GM12878 (cell line): ENCODE measurements at places on chromosomes 2 and 18.

DNA sequence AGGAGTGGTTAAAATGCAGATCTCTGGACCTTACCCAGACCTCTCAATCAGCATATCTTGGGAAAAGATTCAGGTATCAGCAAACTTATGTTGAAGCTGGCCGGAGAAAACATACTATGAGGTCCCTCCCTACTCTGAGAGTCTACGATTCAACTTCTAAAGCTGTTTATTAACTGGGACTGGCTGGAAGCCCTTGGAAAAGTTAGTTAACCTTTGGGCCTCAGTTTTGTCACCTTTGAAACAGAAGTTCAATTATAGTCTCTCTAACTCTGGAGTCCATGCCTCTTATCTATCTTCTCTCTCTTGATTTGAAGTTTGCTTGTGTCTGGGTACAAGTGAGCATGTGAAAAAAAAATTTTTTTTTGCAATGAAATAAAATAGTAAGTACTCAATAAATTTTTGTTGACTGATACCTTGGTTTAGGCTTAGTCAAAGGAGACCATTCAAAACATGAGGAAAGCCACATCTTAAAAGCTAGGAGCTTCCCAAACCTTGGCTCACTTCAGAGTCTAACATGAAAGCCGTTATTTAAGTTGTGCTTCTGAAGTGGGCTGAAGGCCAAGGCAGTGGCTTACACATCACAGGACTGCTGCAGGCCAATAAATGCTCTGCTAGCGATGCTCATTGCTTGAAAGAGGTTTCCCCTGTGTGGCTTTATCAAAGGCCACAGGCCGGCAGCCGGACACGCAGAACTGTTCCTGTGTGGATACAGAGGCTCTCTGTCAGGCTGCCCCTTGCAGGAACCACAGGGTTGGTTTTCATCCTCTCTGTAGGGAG is 110.6 kb upstream of the FAM136A start:
- DNase-seq, result no peak

DNA sequence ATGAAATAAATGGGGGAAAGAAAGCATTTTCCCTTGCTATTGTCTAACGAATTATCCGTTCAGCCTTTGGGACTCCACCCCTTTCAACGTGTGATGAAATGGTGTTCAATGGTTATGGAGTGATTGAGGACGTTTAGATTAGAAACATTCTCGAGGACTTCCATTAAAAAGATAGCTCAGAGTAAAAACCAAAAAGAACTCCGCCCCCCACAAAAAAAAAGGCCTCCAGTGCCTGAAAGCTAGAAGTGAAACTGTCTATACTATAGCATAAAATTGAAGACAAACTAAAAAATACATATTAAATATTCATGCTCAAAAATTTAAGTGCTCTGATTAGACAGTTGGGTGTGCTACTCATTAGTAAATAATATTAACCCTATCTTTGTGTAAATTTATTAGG is 3.0 kb upstream of the ZNF516 start:
- DNase-seq, result no peak

- no peak for DNase-seq
Observed at GRCh38 chr18:5463390-5463789, 80.4 kb downstream of the EPB41L3 start.

GRCh38 chr2:80028584-80028983 is 276.0 kb downstream of the LRRTM1 start:
- DNase-seq, result no peak

- DNase-seq, result no peak
Observed at GRCh38 chr2:203804764-203805485, 62.6 kb upstream of the CTLA4 start.

DNA sequence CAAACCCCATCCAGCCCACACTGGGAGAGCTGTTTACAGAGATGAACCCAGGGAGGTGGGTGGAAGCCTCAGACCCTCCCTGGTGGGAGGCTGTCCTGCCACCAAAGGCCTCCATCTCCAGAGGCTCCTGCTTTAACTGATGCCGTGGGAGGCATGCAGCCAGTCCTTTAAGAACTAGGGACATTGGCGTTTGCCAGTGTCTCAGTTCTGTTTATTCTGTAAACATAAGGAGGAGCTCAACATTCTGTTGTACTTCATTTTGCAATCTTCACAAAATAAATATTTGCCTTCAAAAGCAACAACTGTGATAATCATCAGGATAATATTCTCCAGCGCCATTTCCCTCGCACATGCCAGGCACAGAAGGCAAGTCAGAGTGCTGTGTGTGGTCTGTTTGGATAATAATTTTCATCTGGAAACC is 6.8 kb downstream of the EDAR start:
- no peak for DNase-seq

DNA sequence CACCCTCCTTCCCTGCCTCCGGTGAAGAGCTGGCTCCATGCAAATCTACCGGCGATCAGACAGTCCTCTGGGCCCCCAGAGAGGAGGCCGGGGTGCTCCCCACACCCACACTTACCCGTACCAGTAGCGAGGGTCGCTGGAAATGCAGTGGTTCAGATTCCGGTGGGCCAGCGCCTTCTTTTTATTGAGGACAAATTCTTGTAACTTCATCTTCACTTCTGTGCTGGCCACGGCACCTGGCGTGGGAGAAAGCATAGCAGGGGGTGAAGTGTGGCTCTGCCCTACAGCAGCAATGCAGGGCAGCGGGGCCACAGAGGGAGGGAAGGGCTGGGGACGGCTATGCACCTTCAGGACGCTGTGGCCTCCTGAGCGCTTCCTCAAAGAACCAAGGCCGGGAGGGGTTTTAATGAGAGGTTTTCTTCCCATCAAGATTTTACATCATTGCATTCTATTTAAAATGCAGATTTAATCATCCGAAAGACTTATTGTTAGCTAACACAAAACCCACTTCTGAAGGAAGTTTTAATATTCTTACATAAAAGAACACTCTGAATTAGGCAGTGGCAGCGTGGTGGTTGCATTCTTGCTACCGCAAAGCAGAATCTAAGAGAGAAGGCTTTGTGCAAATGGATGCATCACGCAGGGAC is 237.0 kb downstream of the HDAC4 start:
- DNase-seq, result no peak

DNA sequence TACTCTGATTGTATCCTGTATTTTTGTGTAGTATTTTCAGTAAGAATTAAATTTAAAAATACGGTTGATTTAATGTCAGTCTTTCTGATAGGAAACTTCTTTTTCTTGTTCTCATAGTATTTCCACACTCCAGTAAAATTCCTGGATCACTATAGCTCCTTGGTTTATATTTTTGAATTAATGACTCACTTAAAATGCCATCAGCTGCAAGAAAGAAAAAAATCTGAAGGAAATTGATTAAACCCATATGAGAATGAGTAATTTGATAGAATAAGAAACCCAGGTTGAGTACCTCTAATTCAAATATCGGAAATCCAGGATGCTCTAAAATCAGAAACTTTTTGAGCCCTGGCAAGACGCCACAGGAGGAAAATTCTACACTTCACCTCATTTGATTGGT is 186.8 kb upstream of the RND3 start:
- DNase-seq, result no peak

- DNase-seq, result no peak
Observed at GRCh38 chr2:20551945-20552328, 99.0 kb downstream of the HS1BP3 start.

GRCh38 chr18:67379981-67380380 is 136.5 kb downstream of the DSEL start:
- no peak for DNase-seq

GRCh38 chr2:162324953-162325352 is 6.5 kb upstream of the IFIH1 start:
- no peak for DNase-seq

DNA sequence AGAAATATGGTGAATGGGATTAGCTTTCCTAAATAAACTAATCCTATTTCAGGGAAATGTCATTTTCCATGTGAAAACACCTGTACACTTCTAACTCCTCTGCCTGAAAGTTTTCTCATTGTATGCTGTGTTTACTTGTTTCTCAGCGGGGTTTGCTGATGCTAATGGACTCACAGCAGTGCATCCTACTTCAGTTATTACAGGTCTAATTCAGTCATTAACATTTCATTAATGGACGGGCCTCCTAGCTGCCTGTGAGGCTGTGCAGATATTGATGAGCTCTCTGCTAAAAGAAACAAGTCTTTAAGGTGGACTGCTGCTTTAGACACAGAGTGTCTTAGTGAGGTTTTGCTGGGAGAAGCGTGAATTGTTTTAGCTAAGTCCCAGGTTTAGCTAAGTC is 1342.0 kb upstream of the ZEB2 start:
- DNase-seq, result no peak

DNA sequence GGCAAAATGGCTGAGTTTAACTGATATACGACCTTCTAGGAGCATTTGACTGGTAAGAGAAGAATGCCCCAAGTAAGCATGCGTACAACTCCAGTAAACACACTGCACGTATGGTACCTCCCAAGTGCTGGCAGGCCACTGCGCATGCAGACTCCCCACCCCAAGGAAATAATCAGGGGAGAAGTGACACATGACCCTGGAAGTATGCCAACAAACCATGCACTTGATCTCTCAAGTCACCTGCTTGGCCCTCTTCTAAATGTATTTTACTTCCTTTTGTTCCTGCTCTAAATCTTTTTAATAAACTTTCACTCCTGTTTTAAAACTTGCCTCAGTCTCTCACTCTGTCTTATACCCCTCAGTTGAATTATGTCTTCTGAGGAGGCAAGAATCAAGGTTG is 129.8 kb upstream of the COL5A2 start:
- no peak for DNase-seq

DNA sequence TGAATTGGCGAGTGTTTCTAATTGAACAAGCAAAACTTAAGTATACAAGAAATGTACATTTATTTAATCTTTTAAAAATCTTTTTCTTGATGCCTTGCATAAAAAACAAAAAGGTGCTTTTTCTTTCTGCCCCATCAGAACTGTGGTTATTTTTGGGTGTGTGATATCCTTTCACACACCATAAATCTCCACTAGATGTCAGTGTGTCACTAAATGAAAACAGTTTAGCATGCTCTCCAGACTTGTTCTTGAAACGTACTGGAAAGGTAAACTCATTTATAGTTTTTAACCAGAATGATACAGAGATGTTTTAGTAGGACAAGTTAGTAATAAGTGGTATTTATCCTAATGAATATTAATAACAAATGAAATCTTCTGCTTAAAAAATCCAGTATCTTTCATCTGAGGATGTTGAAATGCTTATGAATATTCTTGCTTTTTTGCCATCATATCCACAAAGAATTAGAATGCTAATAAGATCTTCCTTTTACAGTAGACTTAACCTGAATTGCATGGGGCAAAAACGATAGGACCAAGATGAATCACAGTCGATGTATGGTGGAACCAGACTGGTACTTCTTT is 96.8 kb downstream of the UBE2E3 start:
- peak; percentile 16 for DNase-seq

GRCh38 chr2:207285473-207285815 is 119.7 kb upstream of the KLF7 start:
- DNase-seq, result no peak

DNA sequence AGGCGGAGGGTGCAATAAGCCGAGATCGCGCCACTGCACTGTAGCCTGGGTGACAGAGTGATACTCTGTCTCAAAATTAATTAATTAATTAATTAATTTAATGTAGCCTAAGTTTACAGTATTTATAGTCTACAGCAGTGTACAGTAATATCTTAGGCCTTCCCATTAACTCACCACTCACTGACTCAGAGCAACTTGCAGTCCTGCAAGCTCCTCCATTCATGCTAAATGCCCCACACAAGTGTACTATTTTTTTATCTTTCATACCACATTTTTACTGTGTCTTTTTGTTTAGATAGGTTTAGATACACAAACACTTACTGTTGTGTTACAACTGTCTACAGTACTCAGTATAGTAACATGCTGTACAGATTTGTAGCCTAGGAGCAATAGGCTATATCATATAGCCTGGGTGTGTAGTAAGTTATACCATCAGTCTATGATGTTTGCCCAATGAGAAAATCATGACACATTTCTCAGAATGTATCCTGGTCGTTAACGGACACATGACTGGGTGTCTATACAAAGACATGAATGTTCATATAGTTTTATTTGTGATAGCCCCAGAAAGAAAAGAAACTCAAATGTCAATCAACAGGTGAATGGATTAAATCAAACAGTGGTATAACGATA is 15.8 kb upstream of the RNU2-63P start:
- no peak for DNase-seq

DNA sequence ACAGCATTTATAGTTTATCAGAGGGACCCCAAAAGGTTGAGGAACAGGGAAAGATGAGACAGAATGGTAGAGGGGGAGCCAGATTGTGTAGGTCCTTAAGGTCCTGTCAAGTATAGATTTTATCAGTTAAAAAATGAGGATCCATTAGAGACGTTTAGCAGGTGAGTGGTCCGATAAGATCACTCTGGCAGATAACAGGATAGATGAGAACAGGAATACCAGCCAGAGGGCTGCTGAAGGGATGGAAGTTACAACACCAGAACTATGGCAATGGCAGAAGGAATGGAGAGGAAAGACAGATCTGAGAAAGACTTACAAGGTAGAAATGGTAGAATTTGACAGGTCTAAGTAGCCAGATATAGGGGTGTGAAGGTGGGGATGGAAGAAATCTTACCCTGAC is 141.7 kb downstream of the CDH20 start:
- DNase-seq, result no peak

GRCh38 chr2:101704046-101704466 is 6.5 kb downstream of the MAP4K4 start:
- DNase-seq, result no peak

DNA sequence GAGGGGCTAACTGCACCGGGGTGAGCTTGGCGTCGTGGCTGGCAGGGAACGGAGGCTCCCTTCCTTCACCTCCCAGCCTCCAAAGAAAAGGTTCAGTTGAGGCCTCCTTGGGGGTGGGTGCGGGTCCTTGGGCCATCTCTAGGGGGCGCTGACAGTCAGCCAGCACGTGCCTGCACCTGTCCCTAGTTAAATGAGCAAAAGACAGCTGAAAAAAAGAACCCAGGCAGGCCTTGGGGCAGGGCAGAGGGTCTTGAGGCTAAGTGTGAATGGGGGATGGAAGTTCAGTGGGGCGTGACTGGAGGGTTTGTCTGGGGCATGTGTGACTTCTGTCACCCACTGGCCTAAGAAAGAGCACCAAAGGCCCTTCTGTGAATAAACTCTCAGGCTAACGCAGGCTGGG is 56.4 kb downstream of the ZFP36L2 start:
- no peak for DNase-seq

GRCh38 chr2:154914561-154914960 is 216.1 kb downstream of the KCNJ3 start:
- DNase-seq, result no peak
